ENCODE measurements at places on chromosomes 4 and X.
A peak's percentile ranks its signal among the peaks of the same experiment; 100 is the strongest.

GRCh38 chr4:26909369-26909768, 48.7 kb downstream of the STIM2 start:
- DNase-seq = no peak

DNA sequence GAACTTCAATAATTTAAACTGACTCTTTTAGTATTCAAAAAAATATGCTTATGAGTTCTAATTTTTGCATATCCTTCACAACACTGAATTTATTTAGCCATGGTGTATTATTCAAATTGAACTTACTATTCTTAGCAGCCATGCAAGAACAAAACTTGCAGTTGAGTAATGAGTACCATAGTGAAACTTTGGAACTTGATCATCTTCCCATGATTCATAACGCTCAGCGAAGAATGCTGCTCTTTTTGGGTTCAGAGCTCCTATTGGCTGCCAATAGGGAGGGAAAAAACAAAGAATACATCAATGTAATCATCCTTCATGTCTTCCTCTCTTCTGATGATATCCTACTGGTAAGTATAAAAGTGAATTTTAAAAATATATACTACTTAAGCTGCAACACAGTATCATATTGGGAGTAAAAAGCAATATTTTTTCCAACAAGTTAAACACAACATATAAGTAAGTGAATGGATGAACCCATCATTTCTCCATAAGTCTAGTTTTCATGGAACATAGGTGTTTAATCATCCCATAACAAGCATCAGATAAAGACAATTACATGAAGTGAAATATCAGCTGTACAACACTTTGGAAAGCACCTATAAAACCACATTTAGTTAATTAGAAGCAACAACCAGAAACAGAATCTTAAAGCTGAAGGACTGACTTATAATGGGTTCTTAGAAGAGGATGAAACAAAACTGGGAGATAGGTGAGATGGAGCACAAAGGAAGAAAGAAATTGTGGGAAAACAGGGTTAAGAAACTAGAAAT, 145.2 kb upstream of the MAB21L2 start:
- no peak for DNase-seq

DNA sequence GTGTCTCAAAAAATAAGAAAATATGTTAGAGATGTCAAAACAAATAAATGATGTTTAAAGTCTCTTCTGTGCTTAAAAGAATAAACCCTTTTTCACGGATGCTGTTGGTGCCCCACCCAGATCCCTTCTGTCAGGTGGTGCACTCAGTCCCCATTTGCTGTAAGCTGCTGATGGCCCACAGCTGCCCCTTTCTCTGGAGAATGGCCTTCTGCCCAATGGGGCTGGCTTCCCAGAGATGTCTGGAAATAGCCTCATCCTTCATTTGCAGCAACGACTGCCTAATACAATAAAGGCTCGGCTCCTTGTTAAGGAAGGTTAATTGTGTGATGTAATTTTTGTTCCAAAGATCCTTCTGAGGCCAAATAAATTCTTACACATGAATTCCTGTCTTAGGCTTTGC, 31.8 kb downstream of the ETNPPL start:
- DNase-seq = no peak

DNA sequence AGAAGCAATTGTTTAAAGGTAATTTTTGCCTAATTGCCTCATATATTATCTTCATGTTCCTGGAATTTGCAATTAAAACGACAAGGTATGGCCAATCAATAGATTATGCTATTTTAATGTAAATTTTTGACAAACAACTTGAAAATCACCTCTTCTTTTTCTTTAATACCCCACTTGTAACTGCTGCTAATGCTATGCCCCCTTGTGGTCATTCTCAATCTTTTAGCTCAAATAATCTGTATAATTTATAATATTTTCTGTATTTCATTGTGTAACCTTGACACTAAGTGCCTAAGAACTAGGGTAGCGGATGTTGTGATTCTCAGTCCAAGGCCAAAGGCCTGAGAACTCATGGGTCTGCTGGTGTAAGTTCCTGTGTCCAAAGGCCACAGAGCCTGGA, 831.7 kb upstream of the POU3F4 start:
- no peak for DNase-seq

GRCh38 chr4:40038977-40039376, 17.7 kb upstream of the N4BP2 start:
- no peak for DNase-seq

DNA sequence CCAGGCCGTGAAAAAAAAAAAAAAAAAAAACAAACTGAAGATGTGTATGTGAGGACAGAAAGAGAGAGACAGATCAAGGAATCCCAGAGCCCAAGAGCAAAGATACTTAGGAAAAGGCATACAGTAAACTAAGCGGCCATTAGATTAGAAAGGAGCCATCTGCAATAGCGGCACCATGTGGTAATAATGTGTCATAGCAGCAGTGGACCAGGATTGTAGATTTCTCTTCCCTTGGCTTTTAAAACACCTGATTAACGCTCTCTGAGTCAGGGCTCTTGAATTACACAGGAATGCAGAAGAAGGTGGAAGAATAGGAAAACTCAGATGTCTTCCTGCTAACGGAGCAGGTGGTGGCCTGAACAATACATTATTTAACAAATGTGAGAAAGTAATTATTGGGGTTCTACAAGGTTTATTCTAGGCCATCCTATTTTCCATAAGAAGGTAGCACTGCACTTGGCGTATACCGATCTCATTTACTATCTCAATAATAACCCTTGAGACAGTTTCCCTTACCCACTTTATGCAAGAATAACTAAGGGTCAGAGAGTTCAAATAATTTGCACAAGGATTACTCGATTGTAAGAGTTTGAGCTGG, 182.7 kb downstream of the KCNIP4 start:
- DNase-seq = peak; percentile 36
